ENCODE measurements at places on chromosomes 3 and 15.

- DNase-seq = no peak
Measured at GRCh38 chr3:135081451-135081850, 286.4 kb downstream of the EPHB1 start.

GRCh38 chr15:20357481-20358065 is 184.0 kb downstream of the GOLGA6L6 start:
- no peak for DNase-seq

DNA sequence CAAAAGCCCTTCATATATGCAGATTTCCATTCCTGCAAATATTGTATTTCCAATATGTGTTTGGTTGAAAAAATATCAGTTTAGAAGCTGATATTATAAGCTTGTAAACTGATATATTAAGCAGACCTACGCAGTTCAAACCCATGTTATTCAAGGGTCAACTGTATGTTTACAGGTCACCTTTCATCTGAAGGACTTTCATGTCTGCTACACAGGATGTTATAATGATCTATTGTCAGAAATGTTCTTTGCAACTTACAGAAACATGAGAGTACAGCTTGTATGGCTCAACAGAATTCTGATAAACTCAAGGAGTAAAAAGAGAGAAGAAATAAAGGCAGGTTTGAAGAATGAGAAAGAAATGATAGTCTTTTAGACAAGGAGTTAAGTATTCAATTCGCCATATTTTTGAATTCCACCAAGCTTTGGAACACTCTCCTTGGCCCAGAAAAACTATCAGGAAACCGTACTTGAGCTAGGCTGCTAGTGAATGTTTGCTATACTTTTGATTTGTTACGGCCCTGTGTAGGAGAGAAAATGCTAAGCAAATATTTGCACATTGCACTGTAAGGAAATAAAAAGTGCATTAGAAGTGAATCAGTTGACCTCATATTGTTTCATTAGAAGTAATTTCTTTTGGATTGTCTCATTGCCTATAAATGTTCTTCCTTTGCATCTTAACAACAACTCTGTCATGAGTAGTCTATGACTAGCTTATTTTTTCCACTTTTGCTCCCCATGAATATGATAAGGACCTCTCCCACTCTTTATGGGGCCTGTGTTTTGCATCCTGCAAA is 81.2 kb downstream of the NEK11 start:
- no peak for DNase-seq

DNA sequence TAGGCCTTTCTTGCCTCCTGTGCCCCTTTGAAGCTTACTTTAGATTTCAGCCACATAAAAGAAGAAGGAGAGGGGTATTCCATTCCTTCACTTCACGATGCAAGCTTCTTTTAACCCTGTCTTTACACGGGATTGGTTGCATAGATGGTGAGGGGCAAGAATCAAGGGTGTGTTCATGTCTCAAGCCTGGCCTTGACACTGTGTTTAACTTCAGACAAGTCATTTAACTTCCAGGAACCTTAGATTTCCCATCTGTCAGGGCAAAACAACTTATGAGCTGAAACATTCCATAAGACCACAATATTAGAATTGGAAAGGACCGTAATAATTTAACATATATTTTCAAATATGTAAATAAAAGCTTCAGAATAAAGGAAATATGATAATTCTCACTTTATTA is 344.5 kb downstream of the MFSD1 start:
- DNase-seq = no peak

- DNase-seq = no peak
Measured at GRCh38 chr15:90875549-90875981, 7.2 kb downstream of the FURIN start.

DNA sequence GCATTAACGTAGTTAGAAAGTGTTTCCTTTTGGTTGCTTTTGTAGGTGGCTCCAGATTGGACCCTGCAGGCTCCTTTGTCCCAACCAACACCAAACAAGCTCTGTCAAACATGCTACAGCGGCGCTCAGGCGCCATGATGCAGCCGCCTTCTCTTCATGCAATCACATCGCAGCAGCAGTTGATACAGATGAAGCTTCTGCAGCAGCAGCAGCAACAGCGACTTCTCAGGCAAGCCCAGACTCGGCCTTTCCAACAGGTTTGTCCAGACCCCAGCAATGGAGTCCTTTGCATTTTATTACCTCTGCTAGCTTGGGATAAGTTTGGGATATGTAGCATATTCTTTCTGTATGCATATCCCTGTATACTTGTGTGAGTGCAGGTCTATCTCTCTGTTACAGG is 10.1 kb upstream of the P2RY12 start:
- DNase-seq = no peak

DNA sequence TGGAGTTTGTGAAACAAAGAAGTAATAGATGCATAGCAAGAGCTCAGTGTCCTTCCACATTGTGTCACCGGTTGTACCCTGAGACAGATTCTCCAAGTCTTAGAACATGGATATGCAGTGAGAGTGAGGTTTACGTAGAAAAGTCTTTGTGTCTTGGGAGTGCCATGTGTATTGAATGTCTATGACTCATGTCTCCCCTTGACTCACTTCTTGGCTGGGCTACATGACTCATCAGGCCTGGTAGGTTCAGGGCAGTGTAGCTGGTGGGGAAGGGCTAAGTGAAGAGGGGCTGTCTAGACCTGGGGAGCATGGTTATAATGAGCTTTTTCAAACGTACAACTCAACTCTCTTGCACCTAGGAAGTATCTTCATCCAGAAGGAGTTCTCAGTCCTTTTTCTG is 167.4 kb downstream of the GAP43 start:
- no peak for DNase-seq

DNA sequence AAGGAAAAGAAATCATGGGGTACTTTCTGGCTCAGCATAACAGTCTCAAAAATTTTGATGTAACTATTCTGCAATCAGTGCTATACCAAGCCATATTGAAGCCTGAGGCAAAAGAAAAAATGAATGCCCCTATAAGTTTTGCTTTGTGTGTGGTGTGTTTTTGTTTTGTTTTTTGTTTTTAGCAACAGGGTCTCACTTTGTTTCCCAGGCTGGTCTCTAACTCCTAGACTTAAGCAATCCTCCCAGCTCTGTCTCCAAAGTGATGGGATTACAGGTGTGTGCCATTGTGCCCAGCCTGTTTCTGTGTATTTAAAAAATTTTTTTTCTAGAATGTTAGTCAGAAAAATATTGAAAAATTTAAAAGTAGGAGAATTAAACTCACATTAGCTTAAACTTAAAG is 93.2 kb downstream of the ZNF280D start:
- no peak for DNase-seq

GRCh38 chr15:95684126-95684525 is 646.4 kb upstream of the NR2F2 start:
- no peak for DNase-seq

- DNase-seq = no peak
Measured at GRCh38 chr3:194559530-194559929, 72.7 kb upstream of the ATP13A3 start.

DNA sequence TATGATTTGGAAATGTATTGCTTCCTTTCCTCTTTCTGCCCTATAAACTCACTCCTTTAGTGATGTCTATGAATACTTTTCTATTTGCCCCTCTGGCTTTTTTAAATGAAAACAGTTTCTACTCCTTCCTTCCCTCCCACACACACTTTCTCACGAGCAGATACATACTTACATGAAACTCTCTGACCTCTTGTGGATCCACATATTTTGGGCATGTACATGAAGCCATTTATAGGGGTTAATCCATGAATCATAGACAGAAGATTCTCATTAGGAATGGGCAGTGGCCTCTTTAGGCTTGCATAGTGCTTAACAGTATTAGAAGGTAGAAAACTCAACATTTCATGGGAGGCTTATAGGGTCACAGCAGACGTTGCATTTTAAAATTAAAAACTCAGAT is 24.8 kb downstream of the ANAPC13 start:
- DNase-seq = no peak

- no peak for DNase-seq
Measured at GRCh38 chr3:2684046-2684445, 426.1 kb downstream of the IL5RA start.

DNA sequence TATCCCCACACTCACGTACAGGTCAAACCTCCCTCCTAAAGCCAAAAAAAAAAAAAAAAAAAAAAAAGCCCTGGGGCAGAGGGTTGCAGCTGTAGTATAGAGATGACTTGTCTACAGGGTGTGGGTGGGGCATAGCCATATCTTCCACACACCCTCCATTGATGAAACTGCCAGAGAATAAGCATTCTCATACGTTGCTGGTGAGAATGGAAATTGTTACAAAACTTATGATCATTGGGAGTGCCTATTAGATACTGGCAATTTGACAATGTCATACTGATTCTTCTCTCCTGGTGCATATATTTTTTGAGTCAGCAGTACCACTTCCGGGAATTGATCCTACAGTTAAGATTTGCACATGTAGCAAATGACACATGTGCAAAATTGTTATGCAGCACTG is 11.0 kb upstream of the CTNNB1 start:
- no peak for DNase-seq

DNA sequence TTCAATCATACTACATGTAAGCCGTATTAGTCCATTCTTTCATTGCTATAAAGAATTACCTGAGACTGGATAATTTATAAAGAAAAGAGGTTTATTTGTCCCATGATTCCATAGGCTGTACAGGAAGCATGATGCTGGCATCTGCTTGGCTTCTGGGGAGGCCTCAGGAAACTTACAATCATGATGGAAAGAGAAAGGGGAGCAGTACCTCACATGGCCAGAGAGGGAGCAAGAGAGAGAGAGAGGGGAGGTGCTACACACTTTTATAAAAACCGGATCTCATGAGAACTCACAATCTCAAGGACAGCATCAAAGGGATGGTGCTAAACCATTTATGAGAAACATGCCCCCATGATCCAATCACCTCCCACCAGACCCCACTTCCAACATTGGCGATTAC is 14.3 kb upstream of the CLASP2 start:
- DNase-seq = no peak

- no peak for DNase-seq
Measured at GRCh38 chr15:40100947-40101905, 7.5 kb downstream of the BMF start.

DNA sequence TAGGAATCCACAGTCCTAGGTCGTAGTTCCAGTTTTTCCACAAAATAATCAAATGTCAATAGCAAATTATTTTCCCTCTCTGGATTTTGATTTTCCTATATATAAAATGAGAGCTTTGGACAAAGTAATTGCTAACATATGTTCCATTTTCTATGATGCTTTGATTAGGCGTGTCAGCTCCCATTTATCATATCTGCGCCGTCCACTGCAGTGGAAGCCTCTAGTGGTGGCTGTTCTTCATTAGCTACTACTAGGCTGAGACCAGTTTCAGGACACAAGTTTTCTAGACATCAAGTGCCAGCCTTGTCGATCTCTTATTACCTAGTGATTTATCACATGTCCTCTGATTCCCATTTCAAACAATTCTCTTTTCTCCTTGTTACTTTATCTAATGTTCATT is 271.5 kb downstream of the TUSC7 start:
- DNase-seq = no peak

DNA sequence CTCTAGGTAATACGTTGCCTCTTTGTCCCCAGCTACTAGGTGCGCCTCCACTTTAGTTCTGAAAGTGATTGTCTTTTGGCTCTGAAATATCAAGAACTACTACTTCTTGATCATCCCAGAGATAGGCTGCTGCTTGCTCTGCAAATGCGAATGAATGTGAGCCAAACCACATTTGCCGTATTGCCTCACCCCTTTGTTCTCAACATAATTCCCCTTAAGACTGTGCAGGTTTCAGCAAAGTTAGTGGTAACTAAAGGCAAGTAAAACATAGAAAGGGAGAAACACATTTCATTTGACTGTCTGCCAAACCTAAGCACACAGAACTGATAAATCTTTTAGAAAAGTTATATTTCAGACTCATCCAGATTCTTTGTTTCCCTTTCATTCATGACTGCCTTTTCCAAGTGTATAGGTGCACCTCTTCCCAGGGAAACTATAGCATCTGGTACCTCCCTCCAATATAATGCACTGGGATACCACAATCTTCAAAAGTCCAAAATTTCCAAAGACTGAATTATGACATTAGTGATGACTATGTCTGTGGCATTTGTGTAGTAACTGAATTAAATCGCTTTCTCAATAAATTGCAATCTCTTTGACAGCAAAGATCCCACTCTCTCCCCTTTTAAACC is 720.6 kb upstream of the CBLB start:
- no peak for DNase-seq

DNA sequence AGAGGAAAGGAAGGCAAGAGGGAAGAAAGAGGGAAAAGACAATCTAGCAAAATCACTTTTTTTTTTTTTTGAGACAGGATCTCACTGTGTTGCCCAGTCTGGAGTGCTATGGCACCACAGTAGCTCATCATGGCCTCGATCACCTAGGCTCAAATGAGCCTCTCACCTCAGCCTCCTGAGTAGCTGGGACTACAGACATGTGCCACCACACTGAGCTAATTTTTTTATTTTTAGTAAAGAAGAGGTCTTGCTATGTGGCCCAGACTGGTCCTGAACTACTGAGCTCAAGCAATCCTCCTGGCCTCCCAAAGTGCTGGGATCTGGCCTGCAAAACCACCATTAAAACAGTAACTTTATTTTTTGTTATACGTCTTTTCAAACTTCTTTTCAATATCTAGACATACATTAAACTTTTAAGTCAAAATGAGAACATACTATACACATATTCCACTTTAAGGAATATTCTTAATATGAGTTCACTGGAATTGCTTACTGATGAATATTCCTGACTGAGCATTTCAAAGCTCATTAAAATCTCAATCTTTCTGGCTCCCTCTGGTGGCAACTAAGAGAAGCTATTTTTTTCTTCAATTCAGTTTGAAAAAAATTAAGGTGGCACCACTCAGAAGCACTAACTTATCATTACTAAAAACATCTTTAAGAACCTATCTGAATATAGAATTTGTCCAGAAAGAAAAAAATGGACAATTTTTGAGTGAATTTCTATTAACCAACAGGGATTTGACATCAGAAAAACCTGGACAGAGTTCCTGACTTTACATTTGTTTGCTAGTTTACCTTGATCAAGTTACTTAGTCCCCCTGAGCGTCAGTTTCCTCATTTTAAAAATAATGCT is 40.9 kb downstream of the UACA start:
- DNase-seq = no peak

- DNase-seq = no peak
Measured at GRCh38 chr3:190444006-190444405, 5.7 kb downstream of the TMEM207 start.

GRCh38 chr15:77622934-77623754 is 9.6 kb downstream of the LINGO1 start:
- DNase-seq = no peak

DNA sequence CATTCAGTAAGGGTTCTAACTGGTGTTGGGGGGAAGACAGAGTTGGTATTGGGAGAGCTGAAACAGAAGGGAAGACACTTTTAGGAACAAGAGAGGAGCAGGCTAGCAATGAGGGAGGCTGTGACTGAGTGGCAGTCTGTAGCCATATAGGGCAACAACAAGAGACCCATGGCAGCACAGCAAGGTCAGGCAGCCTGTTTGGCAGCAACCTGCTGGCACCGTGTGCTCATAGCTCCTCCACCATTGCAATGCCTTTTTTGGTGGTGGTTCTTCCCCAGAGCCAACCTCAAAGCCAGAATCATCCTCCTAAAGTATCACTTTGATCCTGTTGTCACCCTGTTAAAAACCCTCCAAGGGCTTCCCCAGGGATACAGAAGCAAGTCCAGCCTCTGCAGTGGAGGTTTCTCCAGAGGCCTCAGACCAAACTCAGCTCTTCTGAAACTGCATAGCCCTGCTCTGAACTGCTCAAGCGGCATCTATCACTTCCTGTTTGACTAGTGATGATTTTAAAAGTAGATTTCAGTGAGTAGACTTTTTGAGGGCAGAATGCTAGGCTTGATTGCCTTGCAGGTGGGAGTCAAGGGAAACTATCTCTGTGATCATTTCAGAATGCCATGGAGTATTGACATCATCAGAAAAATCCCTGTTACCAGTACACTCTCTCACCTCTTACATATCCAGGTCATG is 176.9 kb downstream of the STAC start:
- DNase-seq = no peak

Data from DMS79 (cell line).